ENCODE measurements at places on chromosomes 5 and 9.

GRCh38 chr5:84016085-84016484 is 295.4 kb upstream of the HAPLN1 start:
- DNase-seq, result no peak

DNA sequence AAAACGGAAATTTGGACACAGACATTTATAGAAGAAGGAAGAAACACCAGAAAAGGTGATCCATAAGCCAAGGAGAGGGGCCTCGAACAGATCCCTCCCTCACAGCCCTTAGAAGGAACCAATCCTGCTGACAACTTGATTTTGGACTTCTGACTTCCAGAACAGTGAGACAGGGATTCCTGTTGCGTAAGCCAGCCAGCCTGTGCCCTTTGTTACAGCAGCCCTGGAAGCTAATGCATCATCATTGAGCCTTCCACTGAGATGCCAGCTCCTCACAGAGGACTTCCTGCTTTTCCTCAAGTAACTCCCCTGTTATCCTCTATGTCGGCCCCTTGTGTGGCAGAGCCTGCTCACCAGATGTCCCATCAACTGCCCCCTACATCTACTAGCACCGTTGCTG is 94.1 kb downstream of the JMY start:
- DNase-seq, result no peak

DNA sequence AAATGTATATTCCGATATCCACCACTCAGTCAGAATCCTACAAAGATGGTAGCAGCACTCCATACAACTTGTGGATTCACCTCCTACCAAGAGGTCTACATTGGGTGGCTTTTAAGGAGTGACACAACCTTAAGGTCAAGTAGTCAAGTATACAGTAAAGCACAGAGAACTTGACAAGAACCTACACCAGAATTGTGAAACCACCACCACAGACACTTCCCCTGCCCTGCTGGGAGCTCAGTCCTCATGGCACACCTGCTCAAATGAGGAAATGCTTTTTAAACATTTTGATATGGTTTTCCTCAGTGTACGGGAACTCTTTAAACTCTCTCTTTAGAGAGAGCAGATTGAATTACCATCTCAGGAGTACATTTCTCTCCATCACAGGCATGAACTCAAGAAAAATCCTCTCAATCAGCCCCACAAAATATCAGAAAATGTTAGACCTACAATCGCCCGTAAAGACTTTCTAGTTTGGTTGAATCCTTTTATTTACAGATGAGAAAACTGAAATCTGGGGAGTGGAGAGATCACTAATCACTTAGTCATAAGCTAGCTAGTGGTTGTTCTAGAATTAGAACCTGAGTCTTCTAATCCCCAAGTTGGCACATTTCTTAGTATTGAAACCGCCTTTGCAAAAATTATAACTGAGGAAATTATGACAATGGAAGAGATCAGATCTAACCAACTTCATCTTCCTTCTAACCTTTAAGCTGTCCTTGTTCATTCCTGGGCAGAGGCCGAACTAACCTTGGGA is 38.5 kb upstream of the NR4A3 start:
- no peak for DNase-seq

GRCh38 chr5:54457094-54457862 is 1.8 kb downstream of the HSPB3 start:
- DNase-seq, result no peak

DNA sequence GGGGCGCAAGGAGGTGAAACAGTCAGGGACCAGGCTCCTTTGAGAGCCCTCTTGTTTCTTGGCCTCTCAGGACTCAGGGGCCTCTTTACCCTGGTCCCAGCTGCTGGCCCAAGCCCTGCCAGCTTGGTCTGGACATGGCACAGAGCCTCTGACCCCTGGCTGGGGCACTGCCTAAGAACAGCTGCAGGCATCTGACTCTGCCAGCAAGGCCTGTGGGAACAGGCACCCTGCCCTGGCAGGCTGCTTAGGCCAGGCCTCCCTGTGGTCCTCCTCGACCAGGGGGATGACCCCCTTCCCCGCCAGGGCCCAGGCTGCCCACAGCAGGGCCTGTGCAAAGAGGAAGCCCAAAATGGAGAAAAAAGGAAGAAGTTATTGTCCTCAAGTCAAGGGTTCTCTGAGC is 25.5 kb downstream of the OLFML2A start:
- no peak for DNase-seq

- DNase-seq, result no peak
These were observed 381.9 kb downstream of the PLK2 start for GRCh38 chr5:58077966-58078365.

DNA sequence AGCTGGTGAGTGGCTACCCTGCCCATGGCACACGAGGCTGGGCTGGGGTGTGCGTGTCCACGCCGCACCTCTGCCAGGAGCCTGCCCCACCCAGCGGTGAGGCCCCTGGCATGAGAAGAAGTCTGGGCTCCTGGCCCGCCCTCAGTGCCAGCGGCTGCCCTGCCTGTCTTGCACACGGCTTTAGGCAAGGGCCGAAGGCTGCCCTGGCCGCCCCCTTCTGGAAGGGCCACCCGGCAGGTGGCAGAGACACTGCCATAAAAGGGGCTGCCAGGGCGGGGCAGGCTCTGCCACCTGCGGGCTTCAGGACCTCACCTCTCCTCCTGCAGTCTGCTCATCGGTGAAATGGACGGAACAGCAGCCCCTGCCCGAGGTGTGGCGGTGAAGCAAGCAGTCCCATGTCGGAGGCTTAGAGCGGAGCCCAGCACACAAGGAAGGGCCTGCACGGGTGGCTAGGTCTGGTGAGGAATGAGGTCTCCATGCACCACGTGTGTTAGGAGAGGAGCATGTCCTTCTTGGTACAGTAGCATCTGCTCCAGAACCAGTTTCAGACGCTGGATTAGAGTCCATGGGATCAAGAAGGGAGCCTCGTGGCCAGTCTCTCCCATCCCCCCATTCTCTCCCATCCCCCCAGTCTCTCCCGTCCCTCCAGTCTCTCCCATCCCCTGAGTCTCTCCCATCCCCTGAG is 34.8 kb upstream of the TMEM250 start:
- DNase-seq, result no peak

- DNase-seq, result no peak
These were observed 207.6 kb upstream of the CDKN2B start for GRCh38 chr9:22216730-22217172.

- DNase-seq, result no peak
These were observed 3.1 kb upstream of the SPATA24 start for GRCh38 chr5:139406963-139407362.

DNA sequence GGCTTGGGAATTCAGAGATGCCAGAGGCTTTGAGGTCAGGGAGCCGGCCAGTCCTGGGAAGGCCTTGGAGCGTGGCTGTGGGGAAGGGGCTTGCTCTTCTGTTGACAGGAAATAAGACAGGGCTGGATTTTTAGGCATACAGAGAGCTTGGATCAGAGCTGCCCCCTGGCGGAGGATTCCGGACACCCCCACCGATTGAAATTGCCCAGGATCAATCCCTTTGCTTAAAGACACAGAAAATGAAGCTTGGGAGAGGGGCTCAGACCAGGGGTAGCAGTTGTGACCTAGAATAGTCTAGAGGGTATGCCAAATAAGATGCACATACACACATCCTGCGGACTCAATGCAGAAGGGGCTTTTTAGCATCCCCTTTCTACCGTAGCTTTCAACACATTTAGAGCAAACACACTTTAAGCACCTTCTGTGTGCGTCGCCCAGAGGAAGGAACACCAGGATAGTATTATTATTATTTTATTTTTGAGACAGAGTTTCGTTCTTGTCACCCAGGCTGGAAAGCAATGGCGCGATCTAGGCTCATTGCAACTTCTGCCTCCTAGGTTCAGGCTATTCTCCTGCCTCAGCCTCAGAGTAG is 1.7 kb upstream of the NTMT1 start:
- DNase-seq, result peak; percentile 54

DNA sequence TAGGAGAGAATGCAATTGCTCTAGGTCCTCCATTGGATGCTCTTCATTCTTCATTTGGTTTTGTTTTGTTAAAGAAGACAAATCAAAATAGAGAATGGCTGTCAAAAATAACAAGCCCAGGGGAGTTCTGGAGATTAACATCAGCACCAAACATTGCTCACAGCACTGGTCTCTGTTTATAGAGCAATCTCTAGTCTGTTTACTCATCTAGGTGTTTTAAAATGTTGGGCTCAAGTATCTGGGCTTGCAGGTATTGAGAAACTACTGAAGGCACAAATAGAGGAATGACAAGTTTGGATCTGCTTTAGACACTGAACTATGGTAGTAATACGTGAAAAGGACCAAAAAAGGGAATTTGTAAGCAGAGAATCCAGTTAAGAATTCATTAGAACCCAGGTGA is 77.0 kb upstream of the TMC1 start:
- DNase-seq, result no peak

- DNase-seq, result no peak
These were observed 232.2 kb downstream of the NFIB start for GRCh38 chr9:14081745-14082144.

GRCh38 chr9:125398243-125398642 is 136.6 kb downstream of the GAPVD1 start:
- no peak for DNase-seq

GRCh38 chr5:6905883-6906282 is 192.7 kb downstream of the TENT4A start:
- no peak for DNase-seq

DNA sequence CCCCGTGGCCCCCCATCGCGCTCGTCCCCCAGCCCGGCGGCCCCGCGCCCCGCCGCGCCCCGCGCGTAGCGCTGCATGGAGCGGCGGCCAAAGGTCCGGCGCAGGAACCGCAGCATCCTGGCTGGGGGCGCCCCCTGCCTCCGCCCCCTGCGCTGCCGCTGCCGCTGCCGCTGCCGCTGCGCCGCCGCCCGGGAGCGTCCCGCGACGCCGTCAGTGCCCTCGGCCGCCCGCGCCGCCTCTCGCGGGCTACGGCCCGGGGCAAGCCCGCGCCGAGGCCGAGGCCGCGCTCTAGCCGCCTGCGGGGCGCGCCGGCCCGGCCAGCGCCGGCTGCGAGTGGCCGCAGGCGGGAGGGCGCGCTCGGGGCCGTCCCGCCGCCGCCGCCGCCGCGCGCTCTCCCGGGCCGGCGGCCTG is 523 bp downstream of the EPB41L4B start:
- DNase-seq, result no peak

DNA sequence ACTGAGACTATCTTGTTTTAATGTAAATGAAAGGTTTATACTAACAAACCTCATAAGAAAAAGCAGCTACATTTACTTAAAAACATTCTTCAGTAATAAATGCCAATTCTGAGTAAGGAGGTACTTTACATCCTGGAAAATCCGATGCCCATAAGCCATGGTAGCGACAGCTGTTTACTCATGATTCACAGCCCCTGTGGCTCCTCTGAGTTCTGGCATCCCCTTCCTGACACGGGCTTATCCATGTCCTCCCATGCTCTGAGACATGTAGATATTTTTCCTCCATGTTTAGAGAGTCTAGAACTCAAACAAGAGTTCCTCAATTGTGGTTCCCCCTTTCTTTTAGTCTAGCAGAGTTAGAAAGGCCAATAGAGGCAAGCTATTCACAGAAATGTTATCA is 63.1 kb upstream of the DEPDC1B start:
- no peak for DNase-seq

DNA sequence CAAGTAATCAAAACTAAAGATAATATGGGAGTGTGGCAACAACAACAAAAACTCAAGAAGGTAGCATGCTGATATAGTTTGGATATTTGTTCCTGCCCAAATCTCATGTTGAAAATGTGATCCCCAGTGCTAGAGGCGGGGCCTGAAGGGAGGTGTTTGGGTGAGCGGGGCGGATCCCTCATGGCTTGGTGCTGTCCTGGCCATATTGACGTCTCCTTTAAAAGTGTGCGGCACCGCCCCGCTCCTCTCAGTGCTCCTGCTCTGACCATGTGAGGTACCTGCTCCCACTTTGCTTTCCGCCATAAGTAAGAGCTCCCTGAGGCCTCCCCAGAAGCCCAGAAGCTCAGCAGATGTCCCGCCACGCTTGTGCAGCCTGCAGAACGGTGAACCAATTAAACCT is 25.6 kb downstream of the MED27 start:
- no peak for DNase-seq

GRCh38 chr5:109917154-109917546 is 227.4 kb downstream of the MAN2A1 start:
- DNase-seq, result no peak

GRCh38 chr5:78661691-78662090 is 13.1 kb upstream of the LHFPL2 start:
- DNase-seq, result no peak

- no peak for DNase-seq
These were observed 4.4 kb downstream of the NPM1 start for GRCh38 chr5:171391996-171392577.

- no peak for DNase-seq
These were observed 79.2 kb downstream of the ZNF354C start for GRCh38 chr5:179139111-179139935.

DNA sequence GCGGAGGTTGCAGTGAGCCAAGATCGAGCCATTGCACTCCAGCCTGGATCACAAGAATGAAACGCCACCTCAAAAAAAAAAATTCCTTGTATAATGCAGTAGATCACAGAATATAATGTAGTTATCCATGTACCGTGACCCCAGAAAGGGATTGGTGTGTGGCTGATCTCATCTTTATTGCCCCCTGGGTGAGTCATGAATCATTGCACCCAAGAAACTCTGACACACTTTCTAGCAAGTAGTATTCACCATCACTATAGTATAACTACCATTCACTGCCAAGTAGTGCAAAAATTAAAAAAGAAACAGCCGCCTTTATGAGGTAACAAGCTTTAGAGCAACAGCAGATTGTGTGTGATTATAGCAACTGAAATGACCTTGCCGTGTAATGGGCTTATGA is 23.7 kb upstream of the ANKH start:
- no peak for DNase-seq

GRCh38 chr5:20470997-20471396 is 483.0 kb upstream of the CDH18 start:
- no peak for DNase-seq

DNA sequence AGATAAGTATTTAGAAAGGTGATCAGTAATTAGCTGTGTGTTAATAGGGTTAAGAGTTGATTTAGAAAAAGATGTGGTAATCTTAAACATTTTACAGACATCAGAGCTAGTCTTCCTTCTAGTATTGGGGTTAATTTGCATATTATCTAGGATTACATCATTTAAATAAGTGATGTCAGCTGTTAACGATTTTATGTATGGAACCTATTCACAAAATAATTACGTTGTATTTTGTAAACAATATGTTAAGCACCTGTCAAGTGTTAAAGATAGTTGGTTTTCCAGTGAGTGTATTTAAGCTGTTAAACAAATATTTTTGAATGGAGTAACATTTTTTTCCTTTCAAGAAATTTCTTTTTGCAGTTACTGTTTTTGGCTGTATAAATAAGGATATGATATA is 2.2 kb downstream of the DCP2 start:
- DNase-seq, result no peak

All from activated T-helper 1 cell treated with anti-CD3 and anti-CD28 coated beads, Interleukin-2, amount 50 U/mL, for 16 hours (primary cell).